B cell (primary cell): ENCODE measurements at places on chromosomes 16 and 17. TPM values are rescaled to one million over a fixed set of nuclear protein-coding genes. Genes with fewer than 3 reads are reported as not detected.

- no peak for DNase-seq
Measured at GRCh38 chr16:24538756-24539294, 541 bp upstream of the RBBP6 start.

- peak; percentile 44 for DNase-seq
Measured at GRCh38 chr16:29318037-29318436, 88.5 kb downstream of the NPIPB11 start.

DNA sequence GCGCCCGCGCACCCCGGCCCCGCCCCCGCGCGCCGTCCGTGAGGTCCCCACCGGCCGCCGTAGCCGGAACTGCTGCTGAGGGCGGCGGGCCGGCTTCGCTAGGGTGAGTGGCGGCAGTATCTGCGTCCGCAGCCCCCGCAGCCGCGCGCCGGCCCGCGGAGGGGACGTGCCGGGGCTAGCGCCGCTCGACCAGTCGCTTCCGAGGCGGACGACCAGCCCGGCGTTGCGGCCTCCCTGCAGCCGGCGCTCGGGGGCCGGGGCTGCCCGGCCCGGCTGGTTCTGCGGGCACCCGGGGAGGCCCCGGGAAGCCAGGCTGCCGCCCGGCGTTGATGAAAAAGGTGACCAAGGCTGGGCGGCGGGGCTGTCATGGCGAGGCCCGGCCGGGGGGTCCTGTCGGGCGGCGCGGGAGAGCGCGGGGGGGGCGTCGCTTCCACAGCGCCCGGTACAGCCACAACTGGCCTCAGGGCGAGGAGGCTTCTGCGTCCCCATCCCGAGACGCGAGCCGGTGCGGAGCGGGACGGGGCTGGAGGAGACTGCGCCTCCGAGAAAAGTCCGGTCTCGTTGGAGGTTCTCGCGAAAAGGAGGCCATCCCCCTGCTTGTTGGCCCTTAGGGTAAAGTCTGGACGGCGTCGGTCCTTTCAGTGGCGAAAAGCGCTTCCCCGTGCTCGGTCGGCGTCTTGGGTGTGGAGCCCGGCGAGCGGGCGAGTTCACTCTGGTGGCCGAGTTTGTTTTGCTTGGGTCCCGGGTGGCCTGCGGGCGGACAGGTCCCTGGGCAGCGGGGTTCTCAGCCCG is at the start of gene CRAMP1:
Gene CRAMP1 (plus strand): TSS at position 41 of the 792 bp plus-strand sequence. CDS start 2,280 bp downstream, outside the sequence.
- no peak for DNase-seq

- DNase-seq = no peak
Measured at GRCh38 chr16:81397879-81398520, 46.6 kb upstream of the CMIP start.

DNA sequence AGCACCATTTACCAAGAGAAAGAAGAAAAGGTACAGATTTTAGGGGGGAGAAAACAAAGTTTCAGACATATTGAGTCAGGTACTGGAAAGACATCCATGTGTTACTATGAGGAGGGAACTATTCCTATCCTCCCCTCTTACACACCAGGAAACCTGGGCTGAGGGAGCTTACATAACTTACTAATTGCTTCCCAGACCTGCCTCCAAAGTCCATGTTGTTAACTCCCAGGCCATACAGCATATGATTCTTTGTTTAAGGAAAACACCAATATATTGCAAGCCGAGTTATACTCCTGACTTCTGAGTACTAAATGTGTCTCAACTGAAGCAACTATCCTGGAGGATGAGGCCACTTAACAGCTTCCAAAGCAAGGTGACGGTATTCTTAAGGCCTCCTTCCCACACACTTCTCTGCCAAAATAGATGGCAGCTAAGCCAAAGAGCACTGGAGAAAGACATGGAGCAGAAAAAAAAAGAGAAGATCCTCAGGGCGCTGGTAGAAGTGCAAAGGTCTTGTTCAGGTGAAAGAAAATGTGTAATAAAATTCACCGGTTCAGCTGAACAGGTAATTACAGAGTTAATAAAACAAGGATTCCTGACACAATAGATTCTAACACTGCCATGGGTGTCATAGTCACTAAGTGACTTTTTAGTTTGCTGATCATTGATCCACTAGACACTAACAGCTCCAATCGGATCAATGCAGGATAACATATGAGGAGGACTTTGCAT is 151.1 kb downstream of the SKAP1 start:
- DNase-seq = no peak

Gene KRT15
- total RNA-seq = not detected in 2 replicates

GRCh38 chr16:55993088-55993487 is 117.9 kb upstream of the CES5A start:
- DNase-seq = no peak

Gene GFAP
- not detected in 2 replicates for total RNA-seq

DNA sequence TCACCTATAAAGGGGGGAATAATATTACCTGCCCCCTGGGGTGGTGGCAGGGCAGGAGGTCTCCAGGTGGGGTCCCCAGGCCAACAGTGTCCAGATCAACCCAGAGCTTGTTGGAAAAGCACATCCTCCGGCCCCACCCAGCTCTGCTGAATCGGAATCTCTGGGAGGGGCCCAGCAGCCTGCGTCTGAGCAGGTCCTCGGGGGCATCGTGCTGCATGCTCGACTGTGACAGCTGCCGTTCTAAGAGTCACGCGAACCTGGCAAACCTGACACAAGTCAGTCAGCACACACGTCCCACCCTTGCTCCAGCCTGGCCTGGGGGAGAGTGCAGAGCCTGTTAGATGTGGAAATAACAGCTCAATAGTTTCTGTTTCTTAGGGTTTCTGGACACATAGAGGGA is 72.3 kb downstream of the CRISPLD2 start:
- no peak for DNase-seq

DNA sequence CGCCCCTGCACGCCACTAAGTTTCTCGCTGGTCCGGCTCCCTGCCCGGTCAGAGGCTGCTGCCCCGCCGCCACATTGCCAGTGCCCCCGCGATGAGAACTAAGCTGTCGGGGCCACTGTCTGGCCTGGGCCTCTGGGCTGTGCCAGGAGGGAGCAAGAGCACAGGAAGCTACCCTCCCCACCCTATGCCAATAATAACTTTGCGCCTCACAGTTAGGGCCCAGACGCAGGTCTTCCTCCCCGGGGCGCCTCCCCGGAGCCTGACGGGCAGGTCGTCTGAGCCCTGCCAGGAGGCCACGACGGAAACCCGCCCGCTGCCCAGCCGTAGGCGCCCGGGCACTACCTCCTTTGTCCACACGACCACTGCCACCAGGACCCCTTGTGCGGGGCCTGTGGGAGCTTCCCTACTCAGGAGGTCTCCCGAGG is 1.5 kb downstream of the ZFPM1 start:
- peak; percentile 69 for DNase-seq

Gene CAPNS2
- total RNA-seq = not detected in 2 replicates

Gene GNGT2
- total RNA-seq = 9.3 and 11.1 TPM in 2 replicates

Gene WFDC1
- not detected in 2 replicates for total RNA-seq

DNA sequence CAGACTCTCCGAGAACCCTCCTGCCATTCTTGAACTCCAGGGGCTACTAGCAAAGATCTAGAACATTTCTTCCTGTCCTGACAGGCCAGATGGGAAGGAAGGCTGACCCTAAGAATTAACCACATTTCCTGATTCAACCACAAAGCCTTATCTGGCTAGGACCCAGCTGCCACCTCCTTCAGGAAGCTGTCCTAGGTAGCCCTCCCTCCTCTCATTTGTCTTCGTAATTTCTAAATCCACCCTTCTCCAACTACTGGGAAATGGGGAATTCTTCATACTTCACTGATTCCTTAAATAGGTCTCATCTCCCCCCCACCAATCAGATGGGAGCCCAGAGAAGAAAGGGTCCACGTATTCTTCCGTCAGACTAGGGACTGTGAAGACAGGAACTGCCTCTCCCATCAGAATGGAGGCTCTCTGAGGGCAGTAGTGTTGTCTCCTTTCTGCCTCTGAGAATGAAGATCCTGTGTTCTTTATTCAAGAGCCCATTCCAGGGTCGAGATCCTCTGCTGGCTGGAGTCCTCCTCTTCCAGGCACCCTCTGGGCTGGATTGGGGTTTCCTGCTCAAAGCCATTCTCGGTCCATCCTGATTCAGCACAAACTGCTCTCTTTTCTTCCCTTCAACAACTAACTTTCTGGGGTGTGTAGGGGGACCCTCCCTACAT is 2.1 kb downstream of the SAMD14 start:
- DNase-seq = no peak

DNA sequence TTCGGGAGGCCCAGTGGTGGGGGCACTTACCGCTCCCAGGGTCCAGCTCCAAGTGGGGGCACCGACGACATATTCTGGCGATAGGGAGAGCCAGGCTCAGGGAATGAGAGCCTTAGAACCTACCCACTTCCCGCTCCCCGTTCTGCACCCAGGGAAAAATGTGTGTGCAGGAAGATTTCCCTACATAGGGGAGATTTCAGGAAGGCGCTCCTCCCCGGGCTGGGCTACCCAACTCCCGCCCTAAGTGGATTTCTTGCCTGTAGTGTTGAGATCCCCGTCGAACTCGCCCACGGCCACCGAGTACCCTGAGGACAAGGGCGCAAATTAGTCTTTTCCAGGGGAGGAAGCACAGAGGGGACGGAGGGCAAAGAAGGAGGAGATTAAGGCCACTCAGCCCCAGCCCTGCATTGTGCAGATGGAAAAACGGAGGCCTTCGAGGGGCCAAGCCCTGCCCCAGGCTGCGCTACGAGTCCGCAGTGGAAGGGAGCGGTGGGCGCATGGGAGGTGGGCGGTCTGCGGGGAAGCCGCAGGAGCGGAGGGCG is 5.1 kb downstream of the ITGA2B start:
- no peak for DNase-seq

Gene ASPA
- not detected in 2 replicates for total RNA-seq

GRCh38 chr16:60091529-60091928 is 1357.4 kb upstream of the GOT2 start:
- no peak for DNase-seq

DNA sequence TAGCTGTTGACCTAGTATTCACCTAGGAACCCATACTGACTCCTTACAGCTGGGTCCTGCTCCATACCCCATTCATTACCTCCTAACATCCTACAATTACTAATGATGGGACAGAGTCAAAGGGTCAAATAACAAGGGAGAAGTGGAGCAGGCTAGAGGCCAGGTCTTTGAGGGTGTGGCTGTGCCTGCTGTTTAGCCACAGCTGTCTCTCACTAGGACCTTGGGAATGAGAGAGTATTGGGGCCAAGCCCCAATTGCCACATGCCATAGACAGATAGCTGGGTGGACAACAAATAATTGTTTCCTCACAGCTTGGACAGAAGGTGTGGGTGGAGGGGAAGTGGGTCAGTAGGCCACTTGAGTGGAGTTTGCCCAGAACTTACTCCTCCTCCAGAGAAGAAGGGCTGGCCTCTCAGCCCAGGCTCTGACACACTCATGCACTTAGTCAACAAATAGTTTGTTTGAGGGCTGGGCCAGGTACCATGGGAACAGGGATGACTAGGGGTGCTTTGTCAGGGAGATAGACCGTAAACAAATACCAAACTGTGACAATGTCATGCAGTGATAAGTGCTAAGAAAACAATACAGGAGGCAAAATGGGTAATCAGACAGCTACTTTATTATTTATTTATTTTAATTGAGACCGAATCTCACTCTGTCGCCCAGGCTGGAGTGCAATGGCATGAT is 10.2 kb upstream of the CENPT start:
- no peak for DNase-seq

GRCh38 chr17:45313996-45314740 is 2.7 kb downstream of the MAP3K14 start:
- no peak for DNase-seq

Gene GRIN2C
- not detected in 2 replicates for total RNA-seq

Gene MYH8
- not detected in 2 replicates for total RNA-seq

- no peak for DNase-seq
Measured at GRCh38 chr16:83653785-83654184, 154.0 kb upstream of the HSBP1 start.

GRCh38 chr17:49495842-49496182 is 719 bp downstream of the NGFR start:
- no peak for DNase-seq

DNA sequence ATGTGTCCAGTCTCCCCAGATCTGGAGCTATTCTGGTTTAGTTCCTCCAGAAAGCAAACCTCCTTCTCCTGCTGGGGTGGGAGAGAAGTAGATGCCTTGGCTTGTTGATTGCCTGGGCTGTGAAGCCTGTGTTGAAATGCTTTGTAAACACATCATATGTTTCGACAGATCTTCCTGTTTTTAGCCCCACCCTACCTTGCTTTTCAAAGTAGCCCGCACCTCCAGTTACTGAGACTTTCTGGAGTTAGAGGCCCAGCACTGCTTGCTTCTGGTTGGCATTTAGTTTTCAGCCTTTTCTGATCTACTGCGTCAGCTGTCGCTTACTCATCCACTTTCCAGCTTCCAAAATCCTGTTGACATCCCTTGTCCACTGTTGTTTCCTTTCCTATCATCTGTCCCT is 17.9 kb upstream of the NDEL1 start:
- no peak for DNase-seq

DNA sequence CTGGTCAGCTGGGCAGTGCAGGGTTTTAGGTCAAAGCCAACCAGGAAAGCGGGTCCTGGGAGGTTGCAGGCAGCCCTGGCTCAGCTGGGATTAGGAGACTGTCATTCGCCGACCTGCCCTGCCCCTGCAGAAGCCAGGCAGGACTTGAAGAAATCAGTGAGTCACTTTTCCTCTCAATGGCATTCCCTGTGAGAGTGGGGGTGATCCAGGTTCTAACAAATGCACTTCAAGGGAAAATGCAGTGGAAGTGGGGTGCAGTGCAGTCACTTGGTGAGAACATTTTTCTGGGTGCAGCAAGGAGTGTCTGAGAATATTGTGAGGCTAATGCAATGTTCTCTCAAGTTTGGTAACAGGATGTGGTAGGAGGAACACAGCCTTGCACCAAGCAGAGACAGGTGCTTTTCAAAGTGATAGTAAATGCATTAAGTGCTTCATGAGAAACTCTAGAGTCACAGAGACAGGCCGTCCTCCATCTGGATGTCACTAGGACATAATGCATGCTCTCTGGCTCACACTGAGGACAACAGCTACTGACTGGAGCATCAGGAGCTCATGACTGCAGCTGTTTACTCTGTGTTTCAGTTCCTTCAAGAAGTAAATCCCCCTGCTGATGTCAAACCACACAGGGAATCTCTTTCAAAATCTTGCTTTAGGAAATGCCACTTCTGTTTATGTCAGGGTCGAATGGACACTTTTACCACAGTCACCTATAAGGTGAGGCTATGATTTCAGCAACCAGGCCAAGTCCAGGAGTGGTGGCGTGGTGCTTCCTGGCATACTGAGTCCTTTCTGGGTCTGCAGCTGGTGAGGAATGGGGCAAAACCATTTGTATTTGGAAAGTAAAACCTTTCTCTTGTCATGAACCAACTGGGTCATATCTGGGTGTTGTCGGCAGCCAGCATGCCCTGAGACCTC is 16.7 kb downstream of the CDK5R1 start:
- DNase-seq = peak; percentile 89

Gene TEX14
- 0.20 and 0.53 TPM in 2 replicates for total RNA-seq
